ENCODE measurements at places on chromosomes 11 and 22.

DNA sequence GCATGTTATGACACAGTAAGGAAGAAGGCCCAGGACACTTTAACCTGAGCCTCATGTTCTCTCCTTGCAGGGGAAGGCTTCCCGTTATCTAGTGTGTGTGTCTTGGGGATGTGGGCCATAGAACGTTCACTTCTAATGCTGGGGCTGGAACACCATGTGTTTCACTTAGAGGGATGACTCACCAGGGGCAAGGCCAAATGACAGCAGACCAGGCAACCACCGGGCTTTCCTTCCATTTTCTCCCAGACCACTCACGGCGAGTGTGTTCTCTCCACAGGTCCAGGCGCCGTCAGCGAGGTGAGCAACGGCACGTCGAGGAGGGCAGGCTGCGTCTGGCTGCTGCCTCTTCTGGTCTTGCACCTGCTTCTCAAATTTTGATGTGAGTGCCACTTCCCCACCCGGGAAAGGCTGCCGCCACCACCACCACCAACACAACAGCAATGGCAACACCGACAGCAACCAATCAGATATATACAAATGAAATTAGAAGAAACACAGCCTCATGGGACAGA, 964.4 kb downstream of the NTM start:
- DNase-seq: no peak

- DNase-seq: no peak
These were observed 806 bp upstream of the SMDT1 start for GRCh38 chr22:42078469-42079318.

DNA sequence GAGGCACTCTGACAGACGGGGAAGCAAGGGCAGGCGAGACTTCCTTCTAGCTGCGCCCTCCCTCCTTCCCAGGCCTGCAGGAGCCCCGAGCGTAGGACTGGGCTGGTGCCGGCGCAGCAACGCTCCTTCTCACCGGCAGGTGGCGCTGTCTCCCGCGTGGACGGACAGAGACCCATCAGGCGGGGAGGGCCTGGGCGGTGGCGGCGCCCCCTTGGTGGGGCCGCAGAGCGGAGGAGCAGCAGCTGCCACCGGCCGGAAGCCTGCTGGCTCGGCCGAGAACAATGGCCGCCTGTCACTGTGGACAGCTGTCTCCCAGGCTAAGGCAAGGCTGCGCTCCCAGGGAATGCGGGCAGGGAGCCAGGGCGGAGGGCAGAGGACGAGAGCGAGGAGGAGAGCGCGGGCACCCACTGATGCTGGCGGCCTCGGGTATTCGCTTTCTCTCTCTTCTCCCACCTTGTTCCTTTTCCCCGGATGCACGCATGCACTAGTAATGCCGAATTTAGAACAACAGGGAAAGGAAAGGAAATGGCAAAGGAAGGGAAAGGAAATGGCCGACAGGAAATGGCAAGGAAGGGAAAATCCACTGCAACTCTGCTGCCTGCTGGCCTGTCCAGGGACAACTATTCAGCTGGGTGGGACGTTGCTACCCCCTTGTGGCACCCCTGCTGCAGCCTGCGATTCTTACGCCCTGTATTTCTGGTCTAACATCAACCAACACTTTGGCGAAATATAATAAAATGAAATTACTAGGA, 14.4 kb downstream of the PPM1F start:
- peak; percentile 92 for DNase-seq

- no peak for DNase-seq
These were observed 86.2 kb upstream of the ASPHD2 start for GRCh38 chr22:26342745-26343410.

DNA sequence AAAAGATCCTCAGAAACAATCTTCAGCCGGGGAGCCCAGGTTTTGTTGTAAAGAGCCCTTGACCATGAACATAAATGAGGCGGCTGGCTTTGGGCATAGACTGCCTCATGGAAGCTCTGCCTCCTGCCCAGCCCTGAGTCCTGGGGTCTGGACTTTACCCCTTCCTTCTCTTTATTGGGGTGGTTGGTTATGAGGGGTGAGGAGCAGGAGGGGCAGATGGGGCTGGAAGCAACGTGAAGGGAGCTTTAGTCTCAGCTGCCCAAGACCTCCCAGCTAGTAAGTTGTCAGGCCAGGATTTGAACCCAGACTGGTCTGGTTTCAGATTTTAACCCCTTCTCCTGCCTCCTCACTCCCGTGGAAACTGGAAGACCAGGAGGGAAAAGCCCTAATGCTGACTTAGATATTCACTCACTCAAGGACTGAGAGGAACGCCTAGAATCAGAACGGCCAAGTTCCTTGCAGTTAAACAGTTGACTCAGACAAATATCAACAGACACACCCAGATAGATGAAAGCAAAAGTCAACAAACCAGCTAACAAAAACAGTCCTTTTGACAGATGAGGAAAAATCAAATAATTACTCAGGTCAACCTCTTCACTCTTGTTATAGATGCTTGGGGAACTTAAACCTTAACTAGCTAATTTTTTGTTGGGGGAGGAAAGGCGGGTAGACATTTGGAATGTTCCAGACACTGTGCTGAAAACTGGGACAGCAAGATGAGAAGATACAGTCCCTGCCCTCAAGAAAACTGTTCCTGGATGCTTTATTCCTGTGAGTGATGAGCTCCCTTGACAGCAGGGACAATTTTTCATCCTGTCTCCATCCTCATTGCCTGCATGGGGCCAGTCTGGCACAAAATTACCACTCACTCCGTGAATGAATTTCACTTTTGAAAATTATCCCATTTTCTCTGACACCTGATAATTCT, 20.8 kb upstream of the ARRB1 start:
- DNase-seq: no peak

- DNase-seq: no peak
These were observed 134.8 kb downstream of the TBC1D22A start for GRCh38 chr22:46897246-46897623.

DNA sequence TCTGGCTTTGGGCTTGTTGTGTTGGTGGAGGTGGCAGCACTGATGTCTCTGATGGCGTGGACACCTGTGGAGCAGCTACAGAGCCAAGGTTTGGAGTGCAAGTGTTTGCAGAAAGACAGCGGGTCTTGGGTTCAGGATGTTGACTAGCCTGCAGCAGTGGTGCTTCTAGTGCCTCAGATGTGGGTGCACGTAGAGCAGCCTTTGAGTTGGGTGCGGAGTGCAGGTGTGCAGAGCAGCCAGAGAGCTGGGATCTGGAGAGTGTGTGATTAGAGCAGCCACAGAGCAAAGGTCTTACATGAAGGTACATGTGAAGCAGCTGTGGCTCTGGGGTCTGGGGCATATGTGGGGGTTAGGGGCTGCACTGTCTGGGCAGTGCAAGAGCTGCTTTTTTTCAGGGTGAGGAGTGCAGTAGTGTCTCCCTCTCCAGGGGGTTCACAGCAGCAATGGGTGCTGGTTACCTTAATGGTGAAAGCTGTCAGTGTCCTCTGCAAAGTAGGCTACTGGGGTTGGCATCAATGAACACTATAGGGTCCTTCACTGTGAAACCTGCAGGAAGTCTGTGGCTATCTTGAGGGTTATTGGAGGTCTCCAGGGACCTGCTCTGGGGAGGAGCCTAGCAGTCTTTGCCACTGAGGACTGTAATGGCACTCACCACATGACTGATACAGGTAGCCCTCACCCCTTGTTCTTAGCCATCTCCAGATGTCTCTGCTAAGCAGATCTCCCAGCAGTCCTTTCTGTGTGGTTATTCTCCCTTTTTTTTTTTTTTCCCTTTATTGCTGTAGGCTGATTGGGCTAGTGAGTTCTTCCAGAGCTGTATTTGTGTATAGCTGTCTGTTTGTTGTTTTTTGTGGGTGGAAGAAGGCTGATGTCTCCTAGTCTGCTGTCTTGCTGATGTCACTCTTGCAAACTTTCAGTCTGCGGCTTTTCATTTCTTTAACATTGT, 14.3 kb downstream of the BIRC2 start:
- DNase-seq: no peak

GRCh38 chr11:128615076-128615475, 27.7 kb upstream of the ETS1 start:
- DNase-seq: no peak

DNA sequence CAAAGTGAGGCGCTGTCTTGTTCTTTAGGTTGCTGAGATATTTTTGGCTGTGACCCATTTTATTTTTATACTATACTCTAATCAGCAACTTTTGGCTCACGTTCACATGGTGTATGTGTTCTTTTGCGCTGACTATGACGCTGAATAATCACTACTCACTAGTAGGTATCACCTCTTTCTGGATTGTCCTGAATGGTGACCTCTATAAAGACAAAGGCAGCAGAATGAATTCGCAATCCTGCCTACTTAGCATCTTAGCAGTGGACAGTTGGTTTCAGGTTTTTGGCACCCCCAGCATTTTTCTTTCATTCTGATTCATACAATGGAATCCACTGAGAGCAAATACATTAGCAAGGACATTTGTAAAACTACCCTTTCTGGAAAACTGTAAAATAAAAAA, 351.3 kb downstream of the JRKL start:
- DNase-seq: no peak

DNA sequence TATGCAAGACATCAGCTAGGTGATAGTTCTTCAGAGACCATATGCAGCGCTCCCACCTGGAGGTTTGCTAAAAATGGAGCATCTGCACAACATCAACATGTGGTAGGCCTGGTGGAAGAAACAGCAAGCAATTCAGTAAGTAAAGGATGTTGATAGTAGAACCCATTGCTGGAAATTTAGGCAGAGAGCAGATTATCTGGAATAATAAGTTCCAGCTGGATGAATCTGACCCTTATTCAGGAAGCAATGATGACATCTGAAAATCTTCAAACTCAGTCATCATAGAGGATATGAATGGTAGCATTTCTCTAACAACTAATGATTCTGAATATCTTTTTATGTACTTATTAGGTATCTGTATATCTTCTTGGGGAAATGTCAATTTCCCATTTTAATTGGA, 225.2 kb upstream of the ANO3 start:
- no peak for DNase-seq

DNA sequence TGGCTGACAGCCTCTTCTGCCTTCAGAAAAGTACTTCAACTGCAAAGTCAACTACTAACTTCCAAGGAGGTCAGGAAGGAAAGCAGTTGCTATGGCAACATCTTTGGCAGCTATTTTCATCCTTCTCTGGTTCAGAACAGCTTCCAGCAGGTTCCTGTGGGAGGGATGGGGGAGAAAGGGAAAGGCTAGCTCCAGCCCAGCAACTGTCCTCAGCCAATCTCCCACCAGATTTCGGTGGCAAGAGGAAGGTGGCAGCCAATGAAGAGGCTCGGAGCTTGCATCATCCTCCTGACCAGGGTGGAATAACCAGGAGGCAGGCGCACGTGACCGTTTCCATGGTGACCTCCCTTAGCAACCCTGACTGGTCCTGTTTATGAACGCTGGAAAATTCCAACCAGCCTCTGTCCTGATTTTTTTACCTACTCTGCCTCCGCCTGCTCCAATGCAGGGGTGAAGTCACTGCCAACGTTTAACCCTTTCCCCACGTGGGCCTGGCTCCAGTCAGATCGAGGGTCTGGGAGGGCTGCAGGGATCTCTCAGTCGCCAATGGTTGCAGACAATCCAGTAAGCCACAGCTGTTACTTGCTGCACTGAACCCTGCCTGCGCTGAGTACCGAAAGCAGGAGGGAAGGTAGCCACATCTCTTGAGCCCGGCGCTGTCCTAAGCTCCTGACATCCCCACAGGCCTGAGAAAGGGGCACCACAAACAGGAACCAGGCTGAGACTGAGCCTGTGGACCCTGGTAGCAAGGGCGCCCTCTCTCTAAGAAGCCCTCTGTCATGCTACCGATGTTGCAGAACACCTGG, 11.2 kb upstream of the MALAT1 start:
- DNase-seq: peak; percentile 99

GRCh38 chr11:111676878-111677585, 74.8 kb downstream of the SIK2 start:
- no peak for DNase-seq

DNA sequence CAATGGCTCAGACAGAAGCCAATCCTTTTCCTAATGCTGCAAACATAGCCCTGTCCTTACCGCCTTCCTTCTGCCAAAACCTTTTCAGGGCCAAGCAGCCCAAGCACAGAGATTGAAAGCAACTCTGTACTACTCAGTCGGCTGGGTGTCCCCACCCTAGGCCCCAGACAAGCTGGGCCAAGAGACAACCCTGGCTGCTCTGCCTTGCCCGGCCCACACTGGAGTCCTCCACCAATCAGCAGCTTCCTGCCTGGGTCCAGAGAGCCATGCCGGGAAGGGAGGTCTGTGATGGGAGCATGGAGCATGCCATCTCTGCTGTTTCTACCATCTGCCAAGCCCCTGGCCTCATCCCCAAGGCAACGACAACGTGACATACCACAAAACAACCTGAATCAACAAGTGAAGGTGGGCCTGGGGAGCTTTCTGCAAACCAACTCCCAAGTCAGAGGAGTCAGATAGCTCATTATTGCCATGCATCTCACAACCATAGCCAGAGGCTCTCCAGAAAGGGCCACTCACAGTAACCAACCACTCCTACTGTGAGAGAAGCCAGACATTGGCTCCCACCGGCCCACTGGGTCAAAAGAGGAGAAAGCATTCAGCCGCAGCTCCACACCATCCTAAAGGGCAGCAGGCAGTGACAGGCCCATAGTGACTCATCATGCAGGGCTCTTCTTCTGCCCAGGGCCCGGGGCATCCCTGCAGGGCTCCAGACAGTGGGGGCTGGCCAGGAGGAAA, 18.2 kb downstream of the PATZ1 start:
- no peak for DNase-seq

GRCh38 chr11:12808519-12808918, 134.3 kb downstream of the TEAD1 start:
- no peak for DNase-seq

DNA sequence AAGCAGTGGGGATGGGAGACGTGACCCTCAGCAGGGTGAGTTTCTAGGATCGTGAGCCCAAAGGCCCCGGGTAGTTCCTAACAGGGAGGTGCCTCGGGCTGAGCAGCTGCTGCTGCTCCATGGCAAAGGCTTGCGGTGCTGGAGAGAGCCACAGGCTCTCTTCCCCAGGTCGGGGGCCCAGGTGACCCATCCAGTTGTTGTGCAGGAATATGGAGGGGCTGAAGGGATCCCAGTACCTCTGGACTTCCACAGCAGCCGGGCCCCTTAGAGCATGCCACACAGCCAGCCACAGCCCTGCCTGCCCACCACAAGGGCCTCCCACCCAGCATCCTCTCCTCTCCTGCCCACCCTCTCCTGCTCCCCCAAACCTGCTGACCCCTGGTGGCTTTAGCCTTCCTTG, 49.3 kb downstream of the BUD13 start:
- no peak for DNase-seq

DNA sequence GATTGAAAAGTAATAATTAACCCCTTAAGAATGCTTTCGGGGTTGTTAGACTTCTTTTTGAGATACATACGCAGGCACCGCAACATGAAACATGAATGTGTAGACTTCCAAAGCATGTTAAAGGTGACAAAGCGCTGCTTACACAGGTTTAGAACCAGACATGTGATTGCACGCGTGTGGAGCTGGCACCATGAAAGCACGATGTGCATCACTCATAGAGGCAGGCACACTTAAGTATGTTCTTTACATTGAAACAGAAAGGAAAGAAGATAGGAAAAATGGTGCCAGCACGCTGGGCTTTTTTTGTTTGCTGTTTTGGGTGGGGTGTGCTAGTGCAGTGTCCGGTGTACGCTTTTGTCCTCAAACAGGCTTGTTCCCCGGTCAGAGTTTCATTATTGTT, 83.6 kb upstream of the PPARA start:
- DNase-seq: no peak

GRCh38 chr11:15843309-15843872, 513.0 kb downstream of the SOX6 start:
- no peak for DNase-seq

GRCh38 chr22:28373831-28374230, 305.8 kb downstream of the TTC28 start:
- DNase-seq: no peak
